ENCODE measurements at places on chromosomes 6 and 20. TPM values are rescaled to one million over a fixed set of nuclear protein-coding genes. Genes with fewer than 3 reads are reported as not detected.

Gene OR2H2
- total RNA-seq, result not detected

Gene ELOVL2
- 0.65 TPM for total RNA-seq

Gene PMEPA1
- total RNA-seq, result 16.8 TPM

Gene GHRH
- not detected for total RNA-seq

Gene SAMHD1
- total RNA-seq, result 44.3 TPM

Gene TTK
- total RNA-seq, result 2.3 TPM

Gene OR2B6
- total RNA-seq, result not detected

Gene HMGCLL1
- 0.24 TPM for total RNA-seq

Gene ADTRP
- 0.81 TPM for total RNA-seq

Gene SNAP25
- 0.73 TPM for total RNA-seq

Gene C6orf58
- total RNA-seq, result not detected

Gene HTR1E
- total RNA-seq, result not detected

Gene CDH4
- total RNA-seq, result 0.81 TPM

Gene SLC35D3
- total RNA-seq, result not detected

Gene OR2B2
- total RNA-seq, result not detected

Gene PNPLA1
- not detected for total RNA-seq

Gene FAM162B
- total RNA-seq, result 0.81 TPM

Gene TRIM38
- total RNA-seq, result 10.6 TPM

Gene DDO
- total RNA-seq, result 0.16 TPM

Gene GPX5
- not detected for total RNA-seq

Gene TSPO2
- not detected for total RNA-seq

Gene COX4I2
- total RNA-seq, result not detected

Gene SIRPB2
- not detected for total RNA-seq

Gene HAO1
- not detected for total RNA-seq

Gene C20orf144
- total RNA-seq, result 0.36 TPM

Gene STK35
- total RNA-seq, result 19.2 TPM

Gene THEMIS
- 0.16 TPM for total RNA-seq

Gene HDAC2
- total RNA-seq, result 55.3 TPM

Gene ULBP1
- total RNA-seq, result 0.61 TPM

Gene TSPYL4
- total RNA-seq, result 24.8 TPM

Gene DZANK1
- total RNA-seq, result 1.1 TPM

Gene DEFB118
- total RNA-seq, result not detected

Gene SLC17A2
- not detected for total RNA-seq

Gene PDE7B
- total RNA-seq, result 50.4 TPM

Gene SMOC2
- total RNA-seq, result not detected

Gene RRAGD
- 1.5 TPM for total RNA-seq

Gene BPIFA1
- not detected for total RNA-seq

Gene CDH26
- total RNA-seq, result 0.49 TPM

Gene BPI
- total RNA-seq, result not detected

Gene GABBR1
- 15.5 TPM for total RNA-seq

Gene PDRG1
- 2.8 TPM for total RNA-seq

Gene RIMS1
- 5.4 TPM for total RNA-seq

Gene GINS1
- 1.8 TPM for total RNA-seq

Gene EEF1E1
- 16.6 TPM for total RNA-seq

Gene LY6G5C
- total RNA-seq, result 0.16 TPM

Gene LY6G6C
- not detected for total RNA-seq

Gene ELMO2
- 64.8 TPM for total RNA-seq

Gene VSTM2L
- total RNA-seq, result 5.6 TPM

Measured in hair follicle dermal papilla cell (primary cell).